ENCODE measurements at places on chromosomes 6 and 20.
A peak's percentile ranks its signal among the peaks of the same experiment; 100 is the strongest.

DNA sequence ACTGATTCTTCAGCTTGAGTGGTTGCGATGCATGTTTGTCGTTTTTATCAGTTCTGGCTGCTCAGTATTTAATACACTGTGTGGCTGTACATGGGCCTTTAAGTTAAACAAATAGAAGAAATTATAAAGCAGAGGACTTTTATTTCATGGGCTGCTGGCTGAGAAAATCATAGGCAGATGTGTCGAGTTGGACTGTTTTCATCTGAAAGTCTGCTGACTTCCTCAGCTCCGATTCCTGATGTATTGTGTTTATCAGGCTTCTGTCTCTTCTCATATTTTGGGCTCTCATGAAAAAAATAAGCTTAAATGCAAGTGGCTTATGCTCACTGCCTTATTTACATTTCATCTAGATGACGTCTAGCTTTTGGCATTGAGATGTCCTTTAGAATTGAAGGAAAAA lies 129.5 kb upstream of the GGTLC1 start:
- DNase-seq, result peak; percentile 3

- no peak for DNase-seq
Observed at GRCh38 chr20:56730996-56731395, 101.9 kb downstream of the TFAP2C start.

GRCh38 chr6:100175814-100176310 lies 181.8 kb upstream of the MCHR2 start:
- peak; percentile 98 for DNase-seq

DNA sequence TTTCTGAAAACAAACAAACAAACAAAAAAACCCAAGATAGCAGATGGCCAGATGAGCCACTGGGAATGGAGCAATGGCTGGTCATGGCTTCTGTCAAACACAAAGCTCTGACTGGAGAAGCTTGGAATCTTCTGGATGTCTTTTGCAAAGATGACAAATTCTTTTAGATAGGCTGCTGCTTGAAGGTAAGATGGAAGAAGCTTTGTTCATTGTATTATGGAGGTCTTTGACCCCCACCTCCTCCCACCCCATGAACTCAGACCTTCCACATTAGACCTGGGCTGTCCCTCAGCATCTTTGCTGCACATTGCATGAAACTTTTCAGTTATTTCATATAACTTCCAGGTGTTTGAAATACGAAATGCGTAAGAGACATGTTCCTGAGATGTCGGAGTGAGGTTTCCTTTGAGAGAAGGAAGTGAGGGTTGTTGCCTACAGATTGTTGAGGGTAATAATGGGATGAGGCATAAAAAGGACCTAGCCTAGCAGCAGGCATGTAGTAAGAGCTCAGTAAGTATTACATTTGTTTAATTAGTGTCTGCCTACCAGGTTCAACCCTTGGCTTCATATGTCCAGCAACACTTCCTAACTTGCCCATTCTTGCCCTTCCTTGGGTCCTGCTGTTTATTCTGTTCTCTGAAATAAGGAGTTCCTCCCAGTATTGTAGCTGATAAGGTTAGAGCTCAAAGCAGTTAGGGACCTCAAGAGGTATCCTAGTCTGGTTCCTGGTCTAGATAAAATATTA lies 51.4 kb upstream of the IER3 start:
- DNase-seq, result no peak

- DNase-seq, result peak; percentile 9
Observed at GRCh38 chr6:142482974-142483373, 181.2 kb downstream of the ADGRG6 start.

GRCh38 chr6:139291813-139292619 lies at the start of gene TXLNB:
Gene TXLNB, minus strand, starts transcription at chr6:139291998. Its CDS starts 3,099 bp downstream, at chr6:139288899.
- peak; percentile 75 for DNase-seq

DNA sequence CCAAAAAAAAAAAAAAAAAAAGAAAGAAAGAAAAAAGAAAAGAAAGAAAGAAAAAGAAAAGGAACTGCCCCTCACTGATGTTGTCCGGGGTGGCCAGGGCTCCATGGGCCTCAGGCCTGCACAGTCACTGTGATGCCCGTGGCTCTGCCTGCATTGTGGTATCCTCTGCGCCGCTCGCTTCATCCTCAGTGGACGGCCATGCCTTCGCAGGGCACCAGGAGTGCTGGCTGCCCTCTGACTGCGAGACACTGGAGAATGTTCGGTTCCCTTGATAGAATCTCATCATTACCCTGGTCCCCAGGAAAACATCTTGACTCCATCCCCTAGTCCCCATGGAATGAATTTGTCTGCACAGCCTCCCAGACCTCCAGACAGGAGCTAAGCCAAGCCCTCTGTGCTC lies 61.7 kb downstream of the TMEM242 start:
- no peak for DNase-seq

DNA sequence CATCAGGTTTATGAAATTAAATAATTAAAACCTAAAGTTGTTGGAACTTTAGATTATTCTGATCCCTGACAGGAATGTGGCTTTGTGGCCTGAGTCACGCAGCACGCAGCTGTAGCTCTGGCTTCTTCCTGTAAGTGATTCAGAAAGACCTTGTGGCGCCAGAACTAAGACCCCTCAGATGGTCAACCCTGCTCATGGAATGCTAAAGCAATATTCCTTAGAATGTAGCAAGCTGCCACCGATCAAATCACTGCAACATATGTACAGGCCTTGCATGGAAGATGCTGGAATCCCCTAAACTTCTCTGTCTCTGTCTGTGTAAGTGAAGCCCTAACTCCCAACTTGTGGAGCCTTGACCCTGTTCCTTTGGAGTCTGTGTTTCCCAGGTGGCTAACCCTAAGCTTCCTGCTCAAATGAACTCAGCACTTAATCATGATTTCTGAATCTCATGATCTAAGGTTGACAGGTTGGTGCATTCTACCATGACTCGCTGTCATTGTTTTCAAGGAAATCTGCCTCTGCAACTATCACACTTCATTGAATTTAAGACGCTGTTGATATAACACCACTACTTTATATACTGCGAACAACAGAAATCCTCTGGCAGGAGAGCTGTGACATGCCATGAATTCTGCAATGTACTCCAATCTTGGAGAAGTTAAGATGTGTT lies 111.2 kb upstream of the CST7 start:
- DNase-seq, result peak; percentile 57

DNA sequence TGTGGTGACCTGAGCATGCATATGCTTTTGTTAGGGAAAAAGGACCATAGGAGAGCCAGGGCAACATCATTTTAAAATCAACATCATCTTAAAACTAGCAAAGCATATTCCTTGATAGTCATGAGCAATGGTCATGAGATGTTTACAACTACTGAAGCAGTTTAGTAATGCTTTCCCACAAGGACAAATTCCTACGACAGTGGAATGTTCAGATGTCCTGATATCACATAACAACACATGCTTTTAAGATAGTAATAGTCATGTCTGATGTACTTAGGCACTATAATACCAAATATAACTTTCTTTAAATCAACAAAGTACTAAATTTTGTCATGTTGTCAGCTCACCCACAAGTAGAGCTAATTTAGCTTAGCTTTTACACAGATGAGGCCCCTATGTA lies 370.3 kb downstream of the HTR1B start:
- peak; percentile 52 for DNase-seq

GRCh38 chr6:129141499-129141898 lies 258.6 kb downstream of the LAMA2 start:
- peak; percentile 43 for DNase-seq

DNA sequence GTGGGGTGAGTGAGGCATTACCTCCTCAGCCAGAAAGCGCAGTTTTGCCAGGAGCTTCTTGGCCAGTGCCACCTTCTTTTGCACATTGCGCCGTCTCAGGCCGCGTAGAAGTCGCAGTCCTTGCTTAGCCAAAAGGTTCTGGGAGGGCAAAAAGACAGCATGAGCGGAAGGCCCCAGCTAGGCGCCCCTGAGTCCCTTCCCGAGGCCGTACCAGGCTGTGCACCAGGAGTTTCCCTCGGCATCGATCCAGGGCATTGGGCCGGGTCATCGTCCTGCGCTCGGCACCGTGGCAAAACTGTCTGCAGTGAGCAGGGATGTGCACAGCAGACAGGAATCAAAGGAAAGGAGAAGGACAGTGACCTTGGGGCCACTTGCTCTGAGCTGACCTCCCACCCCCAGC lies 20.2 kb upstream of the SPAG4 start:
- no peak for DNase-seq

DNA sequence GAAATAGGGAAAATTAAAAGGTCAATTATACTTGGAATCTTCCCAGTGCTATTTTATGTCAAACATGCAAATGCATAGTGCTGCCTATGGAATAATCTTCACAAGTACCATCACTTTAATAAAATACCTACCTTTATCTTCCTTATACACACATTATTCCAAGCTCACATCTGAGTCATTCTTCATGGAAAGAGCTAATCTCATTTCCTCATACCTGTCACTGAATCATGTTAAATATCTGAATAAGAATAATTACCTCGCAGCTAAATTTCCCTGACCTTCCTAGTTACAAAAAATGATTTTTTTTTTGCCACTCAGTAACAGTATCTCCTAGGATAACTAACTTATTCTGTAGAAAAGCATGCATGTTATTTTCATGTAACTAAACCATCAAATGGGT lies 661.4 kb upstream of the HS3ST5 start:
- no peak for DNase-seq

GRCh38 chr6:1267790-1268762 lies 43.8 kb upstream of the FOXQ1 start:
- DNase-seq, result no peak

GRCh38 chr20:2446845-2447244 lies 23.7 kb downstream of the SNRPB start:
- no peak for DNase-seq

DNA sequence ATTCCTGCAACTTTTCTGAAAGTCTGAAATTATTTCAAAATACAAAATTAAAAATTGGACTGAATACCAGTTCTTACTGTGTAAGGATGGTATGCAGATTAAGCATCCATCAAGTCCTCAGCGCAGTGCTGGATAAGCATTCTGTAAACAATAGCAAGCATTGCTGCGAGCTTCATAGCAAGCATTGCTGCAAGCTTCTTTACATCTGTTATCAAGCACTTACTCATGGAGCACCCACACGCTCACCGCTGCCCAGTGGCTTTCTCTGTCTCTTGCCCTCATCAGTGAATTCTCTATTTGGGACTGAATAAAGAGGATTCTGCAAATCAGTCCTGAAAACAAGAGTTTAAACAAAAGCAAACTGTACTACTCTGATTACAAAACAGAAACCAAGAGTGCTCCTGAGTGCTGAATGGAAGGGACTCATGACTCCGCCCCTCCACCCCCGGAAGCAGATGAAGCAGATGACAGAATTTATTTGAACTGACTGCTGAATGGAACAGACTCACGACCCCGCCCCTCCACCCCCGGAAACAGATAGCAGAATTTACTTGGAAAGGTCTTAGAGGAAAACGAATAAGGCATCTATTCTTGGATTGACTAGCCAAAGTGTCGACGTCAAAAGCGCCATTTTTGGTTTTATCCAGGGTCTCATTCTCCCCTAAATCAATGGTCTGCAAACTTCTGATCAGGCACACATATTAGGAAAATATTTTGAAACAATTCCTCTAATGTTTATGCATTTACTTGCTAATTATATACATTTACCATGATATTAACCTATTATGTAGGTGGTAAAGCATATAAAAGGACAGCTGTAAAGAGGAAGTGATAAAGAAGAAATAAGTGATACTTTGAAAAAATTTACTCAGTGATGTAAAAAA lies 22.1 kb upstream of the EYA2 start:
- DNase-seq, result peak; percentile 50

DNA sequence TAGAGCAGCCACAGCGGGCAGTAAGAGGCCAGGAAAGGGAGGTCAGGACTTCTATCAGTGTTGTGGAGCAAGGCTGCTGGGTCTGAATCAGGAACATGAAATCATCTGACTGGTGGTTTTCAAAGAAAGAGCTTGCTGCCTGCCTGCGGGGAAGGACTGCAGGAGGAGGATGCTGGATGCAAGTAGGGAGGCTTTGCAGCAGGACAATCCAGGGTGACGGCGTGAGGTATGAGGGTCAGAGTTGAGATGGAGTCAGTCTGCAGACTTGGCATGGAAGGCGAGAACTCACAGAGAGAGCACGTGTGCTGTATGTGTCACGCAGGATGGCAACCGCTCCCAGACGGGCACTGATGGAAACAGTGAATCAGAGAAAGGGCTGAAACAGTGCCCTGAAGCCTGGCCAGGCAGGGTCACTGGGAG lies 59.2 kb upstream of the CD93 start:
- peak; percentile 77 for DNase-seq

- DNase-seq, result no peak
Observed at GRCh38 chr6:10180138-10181074, 234.5 kb downstream of the TFAP2A start.

- peak; percentile 20 for DNase-seq
Observed at GRCh38 chr6:74805916-74806696, 399.7 kb downstream of the COL12A1 start.

DNA sequence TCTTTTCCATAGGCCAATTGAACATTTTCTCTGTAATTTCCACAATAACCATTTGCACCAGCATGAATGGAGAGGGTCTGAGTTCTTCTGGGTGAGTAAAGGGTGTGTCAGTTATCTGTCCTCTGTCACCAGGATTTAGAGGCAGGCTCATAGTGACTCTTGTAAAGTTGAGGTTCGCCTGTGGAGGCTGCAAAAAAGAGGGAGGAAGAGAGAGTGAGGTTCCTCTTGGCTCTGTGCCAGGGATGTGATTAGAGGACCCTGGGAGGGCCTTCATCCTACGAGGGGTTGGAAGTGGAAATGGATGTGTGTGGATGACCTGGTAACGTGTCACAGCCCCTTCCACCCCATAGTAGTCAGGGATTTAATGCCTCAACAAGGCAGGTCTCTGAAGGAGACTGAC lies 242.0 kb downstream of the ESR1 start:
- no peak for DNase-seq

GRCh38 chr6:33989016-33989854 lies 156.7 kb downstream of the GRM4 start:
- DNase-seq, result no peak

DNA sequence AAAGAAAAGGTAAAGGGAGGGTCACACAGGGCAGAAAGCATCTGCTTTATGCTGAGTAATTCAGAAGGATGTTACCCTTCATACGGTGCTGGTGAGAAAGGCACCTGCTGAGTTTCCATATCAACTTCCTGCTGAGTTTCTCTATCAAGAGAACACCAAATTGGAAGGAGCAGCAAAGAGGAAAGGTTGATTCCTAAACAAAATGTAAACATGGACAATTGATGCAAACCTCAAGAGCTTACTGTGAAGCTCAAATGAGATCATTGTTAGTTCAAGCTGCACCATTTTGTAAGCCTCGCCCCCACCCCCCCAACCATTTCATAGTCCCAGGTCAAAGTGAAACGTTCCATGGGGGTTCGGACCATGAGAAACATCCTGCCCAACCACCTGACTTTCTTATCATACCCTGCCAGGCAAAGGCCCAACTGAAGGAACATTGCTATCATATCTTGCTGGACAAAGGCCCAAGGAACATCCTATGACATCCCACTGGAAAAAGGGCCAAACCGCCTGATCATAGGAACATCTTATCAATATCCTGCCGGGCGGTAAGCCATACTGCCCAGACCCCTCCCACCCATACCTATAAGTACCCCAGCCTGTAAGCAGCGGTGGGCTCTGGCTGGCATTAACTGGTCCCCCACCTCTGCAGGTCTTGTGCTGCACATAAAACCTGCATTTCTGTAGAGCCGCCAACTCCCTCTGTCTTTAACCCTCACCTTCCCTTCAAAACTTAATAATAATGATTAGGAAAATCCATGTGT lies 171.6 kb downstream of the UBE3D start:
- no peak for DNase-seq

GRCh38 chr6:124792386-124792785 lies 169.9 kb upstream of the RNF217 start:
- no peak for DNase-seq

- no peak for DNase-seq
Observed at GRCh38 chr6:170035901-170036304, 255.0 kb downstream of the DLL1 start.

- peak; percentile 56 for DNase-seq
Observed at GRCh38 chr6:106194949-106195921, 109.1 kb downstream of the PRDM1 start.
